GM13976 (cell line): ENCODE measurements at places on chromosomes 5 and 9.

- DNase-seq = no peak
Observed at GRCh38 chr5:142506046-142506445, 179.8 kb downstream of the FGF1 start.

DNA sequence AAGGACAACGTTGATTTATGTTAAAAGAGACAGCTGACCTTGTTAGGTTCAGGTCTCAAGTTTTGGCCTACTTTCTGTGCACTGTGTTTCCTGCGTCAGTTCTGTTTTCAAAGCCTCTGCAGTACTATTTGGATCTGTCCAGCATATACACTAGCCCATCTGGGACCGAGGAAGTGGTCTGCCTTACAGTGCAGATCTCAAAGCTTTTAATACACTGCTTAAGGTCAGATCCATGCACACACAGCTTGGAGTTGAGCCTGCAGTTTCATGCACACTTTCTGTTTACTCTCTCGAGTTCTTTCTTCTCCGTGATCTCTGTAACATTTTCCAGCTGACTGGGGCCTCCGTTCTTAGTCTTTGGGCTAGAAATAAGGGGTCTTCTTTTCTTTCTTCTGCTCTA is 24.1 kb downstream of the CARTPT start:
- DNase-seq = no peak

- no peak for DNase-seq
Observed at GRCh38 chr5:891117-891836, 1.3 kb downstream of the BRD9 start.

- DNase-seq = no peak
Observed at GRCh38 chr5:166938071-166938470, 1353.4 kb upstream of the WWC1 start.

- no peak for DNase-seq
Observed at GRCh38 chr9:96636368-96636767, 16.7 kb upstream of the CDC14B start.

GRCh38 chr9:15306068-15306756 is 804 bp downstream of the TTC39B start:
- peak; percentile 41 for DNase-seq

- DNase-seq = no peak
Observed at GRCh38 chr5:3789519-3790193, 194.0 kb downstream of the IRX1 start.

DNA sequence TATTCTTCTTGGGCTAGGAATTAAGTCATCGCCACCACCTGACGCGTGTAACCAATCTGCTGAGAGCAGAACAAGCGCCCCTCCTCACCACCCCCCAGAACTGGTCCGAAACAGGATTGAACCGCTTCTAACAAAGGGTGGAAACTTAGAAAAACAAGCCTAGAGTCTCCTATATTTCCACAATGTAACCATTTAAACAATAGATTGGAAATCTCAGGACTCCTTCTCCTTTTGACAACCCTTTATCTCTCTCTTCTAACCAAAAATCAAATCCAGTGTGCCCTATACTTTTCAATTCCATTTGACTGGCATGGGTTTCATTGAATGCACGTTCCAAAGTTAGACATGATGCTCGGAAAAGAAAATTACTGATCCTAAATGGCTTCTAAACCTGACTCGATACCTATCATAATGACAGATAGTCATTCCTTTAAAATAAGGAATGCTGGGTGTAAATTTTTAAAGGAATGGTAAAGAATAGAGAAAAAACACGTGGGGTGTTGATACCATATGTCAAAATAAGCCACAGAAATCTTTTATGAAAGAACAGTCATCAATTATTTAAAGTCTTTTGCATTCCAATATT is 1.2 kb downstream of the ARRDC3 start:
- peak; percentile 49 for DNase-seq

DNA sequence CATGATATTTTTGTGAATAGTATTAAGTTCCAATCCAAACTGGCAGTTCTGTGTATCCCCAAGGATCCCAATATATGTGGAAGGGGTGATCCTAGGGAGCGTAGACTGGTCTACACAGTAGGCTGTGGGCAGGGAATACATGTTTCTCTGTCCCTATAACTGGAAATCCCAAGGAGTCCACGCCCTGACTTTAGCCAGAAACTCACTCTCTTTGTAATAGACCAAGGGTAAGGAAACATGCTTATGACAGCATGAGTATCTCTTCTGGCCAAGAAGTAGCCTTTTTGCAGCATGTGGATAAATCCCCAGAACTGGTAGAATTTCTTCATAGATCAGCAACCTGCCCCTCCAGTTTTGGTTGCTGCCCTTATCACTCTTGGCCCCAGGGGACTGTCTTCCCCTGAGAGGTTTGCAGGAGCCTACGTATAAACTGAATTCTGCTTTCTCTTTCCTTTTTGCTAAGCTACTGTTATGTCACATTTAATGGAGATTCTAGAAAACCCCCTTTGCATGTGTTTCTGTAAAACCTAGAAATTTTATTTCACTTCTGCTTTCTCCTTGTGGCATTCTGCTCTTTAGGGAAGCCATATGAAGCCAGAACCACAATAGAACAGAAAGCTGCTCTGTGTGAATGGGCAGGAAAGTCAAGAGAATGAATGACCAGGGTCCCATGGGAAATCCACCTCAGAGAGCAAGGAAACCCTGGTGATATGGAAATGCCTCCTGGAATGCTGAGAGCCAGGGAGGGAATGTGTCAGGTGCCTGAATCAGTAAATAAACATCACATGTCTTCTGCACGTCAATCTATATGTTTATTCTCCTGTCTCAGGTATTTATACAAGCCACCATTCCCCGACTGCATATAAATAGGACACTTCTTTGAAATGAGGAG is 3.5 kb downstream of the IFNA2 start:
- DNase-seq = peak; percentile 63

- DNase-seq = no peak
Observed at GRCh38 chr9:93427655-93428379, 23.7 kb upstream of the FAM120A start.

DNA sequence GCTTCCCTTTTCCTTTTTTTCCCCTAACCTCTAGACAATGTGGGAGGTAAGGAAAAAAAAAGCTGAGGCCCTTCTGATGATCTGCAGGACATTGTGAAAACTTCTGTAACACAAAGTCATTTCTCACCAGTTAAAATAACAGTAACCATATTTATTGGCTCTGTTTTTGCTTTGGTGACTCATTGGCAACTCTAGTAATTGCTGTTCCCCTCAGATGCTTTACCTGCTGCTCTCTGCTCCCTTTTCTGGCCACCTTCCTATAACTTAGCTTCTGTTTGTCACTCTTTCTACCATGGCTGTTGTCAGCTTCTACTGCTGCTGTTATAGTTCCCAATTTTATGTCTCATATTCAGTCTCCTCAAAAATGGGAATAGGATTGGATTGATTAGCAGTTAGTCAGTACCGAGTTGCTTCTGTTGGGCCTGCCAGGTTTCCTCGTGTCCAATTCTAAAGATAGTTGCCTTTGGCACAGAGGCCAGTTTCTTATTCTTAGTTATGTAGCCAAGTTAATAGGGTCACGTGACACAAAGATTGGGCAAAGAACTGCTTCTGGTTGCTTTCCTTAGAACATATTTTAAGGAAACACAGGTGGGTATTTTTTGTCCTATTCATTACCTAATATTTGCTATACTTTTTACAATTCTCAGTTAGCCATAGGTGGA is 16.8 kb downstream of the SCAMP1 start:
- no peak for DNase-seq

GRCh38 chr5:79621056-79621455 is 8.8 kb downstream of the TENT2 start:
- DNase-seq = no peak
